Hippocampal formation (tissue), 2 donors: ENCODE measurements at places on chromosomes 6 and 20.

DNA sequence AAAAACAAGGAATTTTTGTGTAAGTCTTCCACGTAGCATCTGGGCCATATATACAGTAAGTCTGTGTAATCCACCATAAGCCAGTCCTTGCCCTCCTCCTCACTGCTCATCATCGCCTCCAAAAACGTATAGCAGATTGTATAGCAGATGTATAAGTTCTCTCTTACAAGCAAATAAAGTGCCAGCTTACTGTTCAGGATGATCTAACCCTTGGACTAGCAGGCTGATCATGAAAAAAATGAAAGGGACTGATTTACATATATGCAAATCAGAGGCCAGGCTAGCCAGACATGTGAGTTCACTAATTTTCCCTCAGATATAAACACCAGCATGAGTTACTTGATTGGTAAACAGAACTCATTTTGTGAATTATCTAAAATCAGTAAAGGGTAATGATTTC is 171.5 kb downstream of the LY86 start:
- no peak for DNase-seq

GRCh38 chr20:64101731-64102621 is 5.4 kb downstream of the NPBWR2 start:
- no peak for DNase-seq

DNA sequence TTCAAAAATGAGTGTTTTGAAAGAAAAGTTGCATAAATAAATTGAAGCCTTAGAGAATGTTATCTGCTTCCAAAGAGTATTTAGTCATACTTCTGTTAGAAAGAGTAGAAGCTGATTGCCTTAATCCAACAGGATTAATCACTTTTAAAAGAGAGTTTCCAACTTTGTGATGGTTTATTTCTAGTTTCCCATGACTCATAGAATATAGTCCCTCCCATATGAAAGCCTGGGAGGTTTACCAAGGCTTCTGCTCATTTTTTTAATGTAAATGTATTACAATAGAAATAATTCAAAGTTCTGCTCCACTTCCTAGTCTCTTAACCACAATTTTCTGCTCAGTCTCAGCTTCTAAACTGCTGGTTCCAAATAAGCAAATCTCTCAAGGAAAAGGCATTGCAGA is 118.0 kb upstream of the IRAK1BP1 start:
- DNase-seq = no peak

DNA sequence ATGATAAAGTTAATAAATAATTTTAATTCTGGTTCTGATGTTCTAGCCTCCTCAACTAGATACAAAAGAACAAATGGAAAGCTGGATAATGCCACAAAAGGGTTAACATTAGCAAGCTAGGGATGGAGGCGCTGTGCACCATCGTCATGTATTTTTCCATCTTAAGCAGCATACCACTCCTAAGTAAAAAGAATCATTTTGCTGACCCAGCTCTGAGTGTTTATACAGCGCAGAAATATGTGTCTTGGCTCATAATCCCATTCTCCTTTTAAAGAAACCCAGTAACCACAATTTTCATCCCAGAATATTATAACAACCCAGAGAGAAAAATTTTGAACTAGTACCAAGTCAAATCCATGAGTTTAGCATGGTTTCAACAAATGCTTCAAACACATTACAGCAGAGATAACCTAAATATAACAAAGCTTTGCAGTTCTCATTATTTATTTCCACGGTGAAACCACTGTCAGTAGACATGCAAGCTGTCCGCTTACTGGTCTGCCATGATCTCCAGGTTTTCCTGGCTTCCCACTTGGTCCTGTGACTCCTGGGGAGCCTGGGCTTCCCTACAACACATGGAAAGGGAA is 111.1 kb downstream of the COL12A1 start:
- no peak for DNase-seq

DNA sequence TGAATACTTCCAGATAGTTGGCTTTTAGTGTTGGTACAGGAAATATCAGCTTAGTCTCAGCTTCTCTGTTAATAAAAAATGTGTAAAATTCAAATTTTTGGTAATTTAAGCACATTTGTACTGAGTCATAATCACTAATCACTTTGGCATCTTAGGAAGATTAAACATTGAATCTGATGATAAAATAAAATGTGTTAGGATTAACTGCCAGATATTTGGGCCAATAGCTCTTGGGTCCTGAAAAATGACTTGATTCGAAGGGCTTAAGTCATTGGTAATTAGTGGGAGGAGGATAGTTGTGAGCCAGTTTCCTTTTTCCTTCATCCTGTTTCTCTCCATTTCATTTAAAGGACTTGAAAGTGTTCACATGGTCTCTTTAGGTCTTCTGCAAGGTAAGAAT is 426.1 kb downstream of the RFPL4B start:
- no peak for DNase-seq

- DNase-seq = no peak
Measured at GRCh38 chr6:33600761-33601160, 20.4 kb upstream of the ITPR3 start.
